Stimulated activated CD8-positive, alpha-beta memory T cell treated with anti-CD3 and anti-CD28 coated beads, Interleukin-15, amount 100 ng/mL, for 4 hours (primary cell): ENCODE measurements at places on chromosomes 1 and 21.

DNA sequence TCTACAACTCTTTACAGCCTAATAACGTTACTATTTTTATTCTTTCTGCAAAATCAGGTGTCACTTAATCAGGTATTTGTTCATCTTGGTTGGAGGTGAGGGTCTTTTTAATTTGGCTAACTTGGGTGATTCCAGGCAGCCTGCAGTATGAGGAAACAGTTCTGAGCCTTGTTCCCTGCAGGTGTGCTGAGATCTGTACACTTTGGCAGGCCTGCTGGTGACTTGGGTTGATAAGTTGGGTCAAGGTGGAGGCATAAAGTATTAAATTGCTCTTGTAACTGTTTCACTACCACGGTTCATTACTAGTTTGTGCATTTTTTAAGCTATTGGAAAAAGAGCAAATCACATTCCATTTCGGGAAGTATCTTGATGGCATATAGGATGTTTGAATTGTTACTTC, 10.0 kb downstream of the MAP3K21 start:
- no peak for DNase-seq

- DNase-seq = no peak
Measured at GRCh38 chr1:43982808-43983207, 3.8 kb downstream of the B4GALT2 start.

DNA sequence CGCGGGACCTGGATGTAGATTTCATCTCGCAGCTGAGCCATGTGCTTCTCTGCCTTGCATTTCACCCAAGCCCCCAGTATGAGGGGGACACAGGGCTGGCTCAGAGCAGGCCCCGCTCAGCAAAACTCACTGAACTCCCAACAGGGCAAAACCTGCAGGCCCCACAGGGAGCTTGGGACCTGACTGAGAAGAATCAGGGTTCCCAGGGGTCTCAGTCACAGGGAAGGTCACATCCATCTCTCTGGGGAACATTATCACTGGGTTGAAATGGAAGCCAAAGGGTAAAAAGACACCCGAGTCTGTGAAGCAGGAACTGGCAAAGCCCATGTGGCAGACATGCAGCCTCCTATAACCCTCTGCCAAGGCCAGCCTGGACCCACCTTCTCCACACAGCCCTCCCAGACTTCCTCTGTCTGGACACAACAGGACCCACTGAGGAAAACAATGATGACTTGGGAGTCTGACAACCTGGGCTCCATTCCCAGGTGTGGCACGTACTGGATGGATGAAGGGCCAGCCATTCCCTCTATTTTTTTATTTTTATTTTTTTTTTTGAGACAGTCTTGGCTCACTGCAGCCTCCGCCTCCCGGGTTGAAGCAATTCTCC, 11.7 kb downstream of the HSPG2 start:
- DNase-seq = no peak

DNA sequence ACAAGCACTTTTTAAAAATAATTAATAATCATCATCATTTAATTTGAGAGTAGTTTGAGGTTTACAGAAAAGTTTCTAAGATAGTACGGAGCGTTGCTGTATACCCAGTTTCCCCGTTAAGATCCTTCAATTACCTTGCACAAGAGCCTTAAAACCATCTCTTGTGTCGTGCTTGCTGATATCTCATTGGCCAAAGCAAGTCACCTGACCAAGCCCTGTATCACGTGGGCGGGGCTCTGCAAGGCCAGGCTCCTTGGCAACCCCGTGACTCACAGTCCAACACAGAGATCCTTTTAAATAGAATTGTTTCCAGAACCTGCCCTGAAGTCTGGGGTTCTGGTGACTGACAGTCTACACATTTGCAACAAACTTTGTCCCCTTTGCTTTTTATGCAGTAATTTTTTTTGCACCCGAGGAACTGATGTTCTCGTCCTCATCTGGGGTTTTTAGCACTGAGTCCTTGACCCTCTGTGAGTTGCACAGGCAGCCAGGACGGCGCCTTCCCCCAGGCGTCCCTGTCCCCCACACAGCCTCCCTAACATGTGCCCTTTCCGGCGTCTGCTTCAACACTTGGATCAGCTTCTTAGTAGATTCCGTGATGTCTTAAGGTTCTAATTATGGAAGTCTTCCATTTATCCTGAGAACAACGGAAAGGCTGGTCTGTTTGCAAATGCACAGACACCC, 183.3 kb upstream of the TMEM51 start:
- DNase-seq = no peak

GRCh38 chr1:58927722-58928085, 143.9 kb upstream of the JUN start:
- DNase-seq = no peak

DNA sequence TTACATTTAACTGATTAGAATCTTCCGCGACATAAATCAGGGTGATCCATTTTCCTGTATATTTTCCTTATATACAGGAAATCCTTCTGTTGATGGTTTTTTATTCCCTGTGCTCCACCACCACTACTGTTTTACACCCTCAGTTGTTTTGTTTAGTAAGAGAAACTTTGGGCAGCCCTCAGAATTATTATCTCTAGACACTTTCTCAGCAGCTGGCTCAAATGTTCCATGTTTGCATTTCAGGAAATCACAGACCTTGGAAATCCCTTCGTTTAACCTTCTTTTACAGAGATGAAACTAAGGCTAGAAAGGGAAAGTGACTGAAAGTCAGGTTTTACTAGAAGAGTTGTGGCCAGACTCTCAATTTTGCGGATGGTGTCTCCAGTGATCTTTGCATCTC, 15.2 kb downstream of the ZNF697 start:
- DNase-seq = no peak

DNA sequence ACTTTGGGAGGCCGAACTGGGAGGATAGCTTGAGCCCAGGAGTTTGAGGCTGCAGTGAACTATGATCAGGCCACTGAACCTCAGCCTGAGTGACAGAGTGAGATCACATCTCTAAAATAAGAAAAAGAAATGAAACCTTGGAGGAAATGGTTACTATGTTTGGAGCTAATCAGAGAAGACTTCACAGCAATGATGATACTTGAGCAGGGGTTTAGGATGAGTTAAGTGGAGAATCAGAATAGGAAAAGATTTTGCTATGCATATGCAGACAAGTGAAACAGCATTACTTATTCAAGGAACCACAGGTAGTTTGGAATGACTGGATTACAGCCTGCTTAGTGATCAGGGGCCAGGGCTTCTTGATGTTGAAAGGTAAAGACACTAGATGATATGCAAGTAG, 1.3 kb upstream of the CD5L start:
- DNase-seq = no peak

GRCh38 chr1:61399199-61399598, 316.8 kb downstream of the NFIA start:
- no peak for DNase-seq

DNA sequence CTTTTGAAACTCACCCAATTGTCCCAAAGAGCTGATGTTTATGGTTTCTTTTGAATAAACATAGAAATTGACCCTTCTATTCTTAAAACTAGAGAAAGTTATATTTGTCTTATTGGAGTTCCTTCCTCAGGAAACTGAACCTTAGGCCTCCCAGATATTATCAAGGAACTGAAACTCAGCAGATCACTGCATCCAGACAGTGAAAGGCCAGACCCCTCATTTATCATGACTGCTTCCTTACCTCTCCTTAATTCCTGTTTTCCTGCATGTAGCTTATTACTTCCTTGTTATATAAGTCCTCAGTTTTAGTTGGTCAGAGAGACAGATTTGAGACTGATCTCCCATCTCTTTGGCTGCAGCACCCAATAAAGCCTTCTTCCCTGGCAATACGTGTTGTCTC, 27.5 kb downstream of the SLC22A15 start:
- no peak for DNase-seq

DNA sequence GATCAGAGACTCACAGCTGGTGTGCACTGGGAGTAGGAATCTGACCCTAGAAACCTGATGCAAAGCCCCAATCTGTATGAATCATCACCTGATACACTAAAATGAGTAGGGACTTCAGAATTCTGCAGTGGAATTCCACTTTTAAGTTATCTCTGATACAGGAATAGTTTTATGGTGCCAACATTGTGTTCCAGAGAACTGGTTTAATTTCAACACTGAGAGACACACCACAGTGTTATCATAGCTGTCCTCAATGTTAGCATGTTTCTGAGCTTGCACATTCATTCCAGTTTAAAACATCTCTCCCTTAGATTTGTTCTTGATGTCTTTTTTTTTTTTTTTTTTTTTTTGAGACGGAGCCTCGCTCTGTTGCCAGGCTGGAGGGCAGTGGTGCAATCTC, 7.1 kb downstream of the UTS2 start:
- no peak for DNase-seq

DNA sequence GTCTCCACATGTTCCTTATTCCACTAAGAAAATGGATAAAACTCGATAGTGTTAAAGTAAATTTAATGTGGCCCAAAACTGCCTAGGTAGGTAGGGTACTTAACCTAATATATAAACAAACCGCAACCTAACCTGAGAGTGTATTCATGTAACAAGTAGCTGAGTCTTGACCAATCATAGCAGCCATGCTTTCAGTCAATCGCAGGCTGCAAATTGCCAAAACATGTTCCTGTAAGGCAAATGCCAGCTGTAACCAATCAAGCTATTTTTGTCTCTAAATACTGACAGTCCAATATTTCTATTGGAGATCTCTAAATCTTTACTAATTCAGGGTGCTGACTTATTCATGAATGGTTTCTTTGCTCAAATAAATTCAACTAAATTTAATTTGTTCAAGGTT, 3.1 kb upstream of the HMGCS2 start:
- no peak for DNase-seq

DNA sequence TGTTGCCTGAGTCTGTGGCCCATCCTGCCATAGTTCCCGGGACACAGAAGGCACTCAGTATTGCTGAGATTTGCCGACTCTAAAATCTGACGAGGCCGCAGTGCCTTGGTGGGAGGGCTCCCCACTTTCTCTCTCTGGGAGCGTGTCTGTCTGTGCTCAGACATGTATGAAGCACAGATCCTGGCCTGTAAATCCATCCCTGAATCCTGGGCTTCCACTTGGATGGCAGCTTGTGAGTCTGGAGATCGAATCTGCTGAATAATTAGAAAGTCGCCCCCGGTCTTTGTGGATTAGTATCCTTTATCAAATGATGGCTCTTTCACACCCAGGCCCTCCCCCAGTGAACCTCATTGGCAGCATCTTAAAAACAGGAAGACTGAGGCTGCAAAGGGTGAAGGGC, 10.4 kb downstream of the UBASH3A start:
- no peak for DNase-seq

GRCh38 chr1:58580186-58580585, 3.1 kb upstream of the TACSTD2 start:
- DNase-seq = no peak

DNA sequence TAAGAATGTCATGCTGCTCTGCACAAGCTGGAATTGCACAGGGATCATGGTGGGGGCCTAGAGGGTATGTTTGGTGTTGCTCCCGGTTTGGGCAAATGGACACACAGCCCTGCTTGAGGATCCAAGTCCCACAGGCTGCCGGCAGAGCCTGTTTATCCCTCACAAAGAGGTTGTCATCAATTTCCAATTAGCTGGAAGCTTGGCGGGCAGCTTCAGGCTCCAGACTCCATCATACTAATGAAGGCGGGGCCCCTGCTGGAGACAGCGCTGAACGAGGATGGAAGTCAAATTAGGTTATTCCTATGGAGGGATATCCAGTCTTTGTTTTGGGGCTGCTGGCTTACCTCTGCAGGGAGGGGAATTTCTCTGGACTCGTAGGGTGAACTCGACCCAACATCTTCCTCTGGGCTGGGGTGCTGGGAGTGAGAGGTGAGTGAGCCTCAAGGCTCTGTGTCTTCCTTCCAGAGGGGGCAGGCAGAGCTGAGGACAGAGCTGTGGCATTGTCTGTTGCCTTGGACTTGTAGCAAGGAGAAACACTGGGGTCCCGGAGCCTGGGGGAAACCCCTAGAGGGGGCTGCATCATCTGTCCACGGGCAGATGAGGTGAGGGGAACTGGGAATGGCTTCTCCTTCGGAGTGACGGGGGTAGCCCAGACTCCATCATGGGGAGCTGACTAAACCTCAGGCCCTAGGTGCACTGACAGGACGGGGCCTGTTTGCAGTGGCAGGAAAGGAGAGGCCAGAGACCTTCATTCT, 24.9 kb upstream of the PARP1 start:
- no peak for DNase-seq

- no peak for DNase-seq
Measured at GRCh38 chr1:56627019-56627635, 18.0 kb upstream of the PRKAA2 start.
